ENCODE measurements at places on chromosomes 11 and 22.
A peak's percentile ranks its signal among the peaks of the same experiment; 100 is the strongest.

GRCh38 chr11:331358-332060 lies 10.8 kb upstream of the IFITM3 start:
- DNase-seq, result no peak

GRCh38 chr22:45651931-45652528 lies 19.6 kb upstream of the ATXN10 start:
- DNase-seq, result no peak

- DNase-seq, result no peak
Measured at GRCh38 chr22:40597526-40598430, 38.7 kb downstream of the MRTFA start.

- no peak for DNase-seq
Measured at GRCh38 chr11:776561-777287, 563 bp downstream of the GATD1 start.

DNA sequence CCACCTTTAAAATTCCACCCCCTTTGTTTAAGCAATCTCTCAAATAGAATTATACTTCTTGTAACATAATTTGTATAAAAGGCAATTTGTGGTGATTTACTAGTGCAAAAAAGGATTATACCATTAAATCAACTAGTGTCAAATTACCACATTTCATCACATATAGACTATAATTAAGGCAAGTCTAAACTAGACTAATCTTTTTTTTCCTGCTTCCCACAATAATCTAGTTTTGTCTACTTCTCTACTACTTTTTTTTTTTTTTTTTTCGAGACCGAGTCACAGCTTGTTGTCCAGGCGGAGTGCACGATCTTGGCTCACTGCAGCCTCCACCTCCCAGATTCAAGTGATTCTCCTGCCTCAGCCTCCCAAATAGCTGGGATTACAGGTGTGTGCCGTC lies 36.1 kb upstream of the FZD4 start:
- DNase-seq, result no peak

DNA sequence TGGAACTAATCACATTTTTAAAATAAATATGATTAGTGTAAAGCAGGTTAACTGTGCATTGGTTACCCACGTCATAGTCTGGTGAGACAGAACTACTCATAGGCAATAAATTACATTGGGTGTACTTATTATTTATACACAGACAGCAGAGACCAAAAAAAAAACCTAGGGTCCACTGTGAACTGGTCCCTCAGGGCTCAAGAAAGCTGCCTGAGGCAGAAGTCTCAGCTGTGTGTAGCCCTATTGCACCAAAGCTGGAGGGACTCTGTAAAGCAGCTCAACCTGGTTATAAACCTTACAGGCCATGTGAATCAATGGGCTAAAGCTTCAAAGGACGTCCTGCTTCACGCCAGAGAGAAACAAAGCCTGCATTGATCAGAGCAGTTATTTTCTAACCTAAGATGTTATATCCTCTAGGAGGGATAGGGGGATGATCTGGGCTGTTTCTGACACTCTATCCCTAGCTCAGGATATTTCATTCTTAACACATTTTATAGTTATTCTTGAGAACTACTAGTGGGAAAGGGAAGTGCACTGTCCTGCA lies 432.2 kb upstream of the ANO3 start:
- no peak for DNase-seq

GRCh38 chr11:110654456-110654855 lies 57.8 kb downstream of the ARHGAP20 start:
- DNase-seq, result no peak

- DNase-seq, result no peak
Measured at GRCh38 chr11:129939510-129939909, 44.1 kb upstream of the NFRKB start.

DNA sequence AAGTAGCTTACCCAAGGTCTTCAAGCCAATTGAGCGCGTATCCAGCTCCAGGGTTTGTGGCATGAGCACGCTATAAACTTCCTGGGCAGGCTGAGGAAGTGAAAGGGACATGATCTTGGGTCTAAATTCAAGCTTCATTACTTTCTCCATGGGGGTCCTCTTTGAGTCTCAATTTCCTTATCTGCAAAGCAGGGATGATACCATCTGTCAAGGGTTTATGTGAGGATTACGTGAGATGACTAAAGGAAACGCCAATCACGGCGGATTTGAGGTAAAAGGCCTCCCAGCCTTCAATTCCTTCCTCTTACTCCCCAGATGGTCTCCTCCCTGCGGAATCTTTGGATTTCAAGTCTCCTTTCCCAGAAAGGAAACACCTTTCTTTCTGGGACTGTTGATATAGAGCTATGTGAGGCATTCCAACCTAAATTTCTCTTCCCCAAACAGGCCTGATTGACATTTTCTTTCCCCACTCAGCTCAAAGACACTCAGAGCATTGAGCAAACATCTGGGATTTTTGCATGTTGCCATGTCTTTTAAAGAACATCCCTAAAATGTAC lies 474.4 kb downstream of the INSC start:
- no peak for DNase-seq

DNA sequence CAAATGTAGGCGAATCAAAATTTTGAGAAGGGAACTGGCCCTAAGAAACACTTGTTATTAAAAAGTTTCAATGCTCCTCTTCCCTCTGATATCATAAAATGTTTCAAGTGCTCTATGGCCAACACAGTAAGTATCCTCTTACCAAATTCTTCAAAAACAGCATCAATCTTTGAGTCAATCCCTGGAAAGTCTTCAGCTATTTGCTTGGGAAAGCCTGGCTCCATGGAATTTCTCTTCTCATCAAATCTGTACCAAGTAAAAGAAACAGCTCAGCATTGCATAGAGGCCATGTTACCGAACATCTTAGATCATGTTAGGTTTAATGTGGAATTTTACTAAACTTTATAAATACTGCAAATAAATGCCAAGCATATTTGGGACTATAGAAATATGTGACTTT lies 6.3 kb downstream of the MMP3 start:
- DNase-seq, result no peak

GRCh38 chr11:58060939-58061672 lies 30.4 kb downstream of the OR6Q1 start:
- DNase-seq, result peak; percentile 60

DNA sequence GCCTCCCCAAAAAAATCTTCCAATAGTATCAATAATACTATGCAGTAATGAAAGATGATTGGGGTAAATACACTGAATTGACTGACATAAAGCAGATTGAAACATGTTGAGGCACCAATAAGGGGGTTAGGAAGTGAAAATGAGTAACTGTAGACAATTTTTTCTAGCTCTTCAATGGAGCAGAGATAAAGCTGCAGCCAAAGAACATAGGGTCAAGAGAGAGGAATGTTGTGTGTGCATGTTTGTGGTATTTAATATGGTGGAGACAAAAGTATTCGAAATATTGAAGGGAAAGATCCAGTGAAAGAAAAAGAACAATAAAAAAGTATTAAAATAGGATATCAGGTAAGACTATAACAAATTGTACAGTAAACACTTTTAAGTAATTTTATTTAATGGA lies 450.0 kb upstream of the CCDC179 start:
- no peak for DNase-seq

GRCh38 chr11:83151274-83151977 lies 5.5 kb upstream of the PCF11 start:
- no peak for DNase-seq

- no peak for DNase-seq
Measured at GRCh38 chr11:76787911-76788596, 4.9 kb downstream of the TSKU start.

- DNase-seq, result no peak
Measured at GRCh38 chr11:11937957-11938356, 70.5 kb downstream of the DKK3 start.
